ENCODE measurements at places on chromosomes 5 and 9. TPM values are rescaled to one million over a fixed set of nuclear protein-coding genes. Genes with fewer than 3 reads are reported as not detected.
A peak's percentile ranks its signal among the peaks of the same experiment; 100 is the strongest.

- H3K4me3 ChIP-seq = no peak overlapping the region
- no peaks in the 10 kb centered on the region for H3K27me3 ChIP-seq
- no peak for DNase-seq
- no peak overlapping the region for H3K27ac ChIP-seq
- no peaks in the 10 kb centered on the region for H3K36me3 ChIP-seq
Measured at GRCh38 chr5:93273176-93273575, 307.8 kb downstream of the NR2F1-AS1 start.

DNA sequence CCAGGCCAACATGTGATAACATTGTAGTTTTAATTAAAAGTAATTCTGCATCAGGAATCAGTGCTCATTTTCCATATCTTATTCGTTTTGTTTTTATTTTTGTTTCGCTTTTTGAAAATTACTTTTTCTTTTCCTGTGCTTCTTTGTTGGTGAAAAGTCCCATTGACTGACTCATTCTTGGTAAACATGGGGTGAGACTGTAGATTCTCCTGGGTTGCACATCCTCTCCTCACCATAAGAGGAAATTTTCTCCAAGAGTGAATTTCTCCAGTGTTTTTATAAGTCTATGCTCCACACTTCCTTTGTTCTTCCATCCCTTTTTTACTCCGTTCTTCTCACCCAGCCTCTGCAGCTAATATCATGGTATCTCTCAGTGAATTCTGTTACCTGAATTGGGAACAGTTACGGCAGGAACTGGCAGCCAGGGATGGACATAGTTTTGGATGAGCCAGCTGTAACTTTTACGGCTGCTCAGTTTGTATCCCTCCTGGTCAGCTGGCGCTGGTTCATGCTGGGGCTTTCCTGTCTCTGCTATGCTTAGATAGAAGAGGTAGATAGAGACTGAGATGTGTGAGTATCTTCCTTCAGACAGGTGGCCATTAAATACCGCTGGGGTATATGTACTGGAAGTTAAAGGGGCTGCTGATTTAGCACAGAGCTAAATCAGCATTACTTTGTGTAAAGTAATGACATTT lies 80.0 kb downstream of the MAN2A1 start:
- no peak overlapping the region for H3K4me3 ChIP-seq
- no peak overlapping the region for H3K27ac ChIP-seq
- peaks cover 41% of the 10 kb centered on the region for H3K36me3 ChIP-seq

The FEM1C gene
- total RNA-seq = 16.6 TPM

- no peak overlapping the region for H3K27ac ChIP-seq
- H3K36me3 ChIP-seq = peaks cover 1% of the 10 kb centered on the region
Measured at GRCh38 chr9:134436911-134437310, 110.7 kb downstream of the RXRA start.

The SLC46A2 gene
- total RNA-seq = not detected

GRCh38 chr9:117013440-117013995 lies 326.4 kb downstream of the TRIM32 start:
- no peaks in the 10 kb centered on the region for H3K4me1 ChIP-seq
- H3K4me3 ChIP-seq = no peak overlapping the region
- H3K27ac ChIP-seq = no peak overlapping the region
- no peaks in the 10 kb centered on the region for H3K27me3 ChIP-seq

DNA sequence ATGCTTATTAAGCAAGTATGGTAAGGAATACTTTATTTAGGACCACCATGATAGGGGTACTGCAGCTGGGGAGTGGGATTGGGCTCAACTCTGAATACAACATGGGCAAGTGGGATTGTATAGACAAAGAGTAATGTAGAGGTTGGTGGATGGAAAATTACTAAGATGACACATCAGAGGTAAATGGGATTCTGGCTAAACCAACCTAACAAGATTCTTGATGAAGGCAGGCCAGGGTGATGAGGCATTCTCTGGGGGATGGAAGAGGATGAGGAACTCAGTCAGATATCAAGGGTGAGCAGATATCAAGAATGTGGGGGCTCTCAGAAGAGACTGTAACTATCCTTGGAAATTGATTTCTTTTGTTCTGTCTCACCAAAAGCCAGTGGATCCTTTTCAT lies 107.2 kb downstream of the NMUR2 start:
- H3K4me1 ChIP-seq = no peaks in the 10 kb centered on the region
- DNase-seq = no peak
- no peak overlapping the region for H3K27ac ChIP-seq
- H3K36me3 ChIP-seq = no peaks in the 10 kb centered on the region

GRCh38 chr9:136531186-136531903 lies 14.5 kb downstream of the NOTCH1 start:
- H3K27ac ChIP-seq = peak overlapping the region; percentile 55
- peaks cover 7% of the 10 kb centered on the region for H3K36me3 ChIP-seq
- H3K4me3 ChIP-seq = no peak overlapping the region
- H3K4me1 ChIP-seq = peaks cover 39% of the 10 kb centered on the region

DNA sequence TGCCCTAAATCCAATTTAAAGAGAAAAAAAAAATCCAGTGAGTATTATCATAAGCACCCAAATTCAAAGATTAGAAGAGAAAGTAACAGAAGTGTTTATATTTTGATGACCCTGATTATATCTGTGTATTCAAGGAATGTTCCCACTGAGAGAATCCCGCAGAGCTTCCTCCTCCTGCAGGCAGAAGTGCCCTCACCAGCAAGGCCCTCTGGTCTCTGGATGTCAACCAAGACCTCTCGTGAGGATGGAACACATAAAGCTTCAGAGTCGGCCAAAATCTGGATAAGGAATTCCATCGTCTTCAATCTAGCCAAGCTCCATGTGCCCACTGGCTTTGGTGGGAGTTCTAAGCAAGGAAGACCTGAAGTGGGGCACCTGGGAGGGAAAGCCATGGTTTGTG lies 18.1 kb downstream of the PTCH1 start:
- H3K27ac ChIP-seq = no peak overlapping the region
- no peak overlapping the region for H3K4me3 ChIP-seq
- no peak for DNase-seq
- peaks cover 59% of the 10 kb centered on the region for H3K4me1 ChIP-seq
- no peaks in the 10 kb centered on the region for H3K36me3 ChIP-seq
- peaks cover 7% of the 10 kb centered on the region for H3K27me3 ChIP-seq

DNA sequence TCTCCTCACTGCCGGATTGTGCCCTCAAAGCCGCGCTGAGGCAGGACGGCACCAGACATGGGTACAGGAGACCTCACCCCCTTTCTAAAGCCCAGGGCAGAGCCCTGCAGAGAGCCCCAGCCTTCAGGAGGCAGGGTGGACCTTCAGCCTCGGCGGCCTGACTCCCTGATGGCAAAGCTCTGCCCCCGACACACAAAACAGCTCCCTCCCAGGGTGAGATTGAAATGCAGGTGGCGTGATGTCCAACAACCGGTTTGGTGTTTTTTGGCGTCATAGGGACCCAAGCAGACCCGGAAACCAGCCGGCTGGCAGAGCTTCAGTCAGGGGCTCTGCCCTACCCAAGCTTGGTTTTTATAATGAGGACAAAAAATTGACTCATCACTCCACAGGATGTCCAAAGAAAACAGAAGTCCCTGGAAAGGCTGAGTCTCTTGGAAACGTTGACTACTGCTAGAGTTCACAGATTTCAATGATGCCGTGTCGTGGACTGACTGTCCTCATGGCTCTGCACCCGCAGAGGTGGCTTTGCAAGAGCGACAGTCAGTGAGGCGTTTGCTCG lies 275.2 kb upstream of the IRX1 start:
- H3K4me1 ChIP-seq = no peaks in the 10 kb centered on the region
- no peak overlapping the region for H3K4me3 ChIP-seq
- DNase-seq = no peak
- no peaks in the 10 kb centered on the region for H3K27me3 ChIP-seq
- H3K27ac ChIP-seq = no peak overlapping the region

The NUP214 gene
- total RNA-seq = 58.3 TPM

The PCDHA12 gene
- total RNA-seq = not detected

DNA sequence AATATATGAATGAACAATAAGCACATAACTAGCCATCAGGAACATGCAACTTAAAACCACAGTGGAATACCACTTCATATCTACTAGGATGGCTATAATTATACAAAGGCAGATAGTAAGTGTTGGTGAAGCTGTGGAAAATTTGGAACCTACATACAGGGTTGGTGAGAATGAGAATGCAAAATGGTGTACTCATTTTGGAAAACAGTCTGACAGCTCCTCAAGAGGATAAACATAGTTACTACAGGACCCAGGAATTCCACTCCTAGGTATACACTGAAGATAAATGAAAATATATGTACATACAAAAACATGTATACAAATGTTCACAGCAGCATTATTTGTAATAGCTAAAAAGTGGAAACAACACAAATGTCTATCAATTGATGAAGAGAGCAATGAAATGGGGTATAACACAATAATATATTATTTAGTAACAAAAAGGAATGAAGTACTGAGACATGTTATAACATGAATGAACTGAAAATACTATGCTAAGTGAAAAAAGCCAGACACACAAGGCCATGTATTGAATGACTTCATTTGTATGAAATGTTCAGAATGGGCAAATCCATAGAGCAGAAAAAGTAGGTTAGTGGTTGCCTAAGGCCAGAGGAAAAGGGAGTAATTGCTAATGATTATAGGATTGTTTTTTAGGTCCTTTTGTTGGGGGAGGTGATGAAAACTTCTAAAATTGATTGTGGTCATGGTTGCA lies 31.2 kb upstream of the CDK5RAP2 start:
- H3K27ac ChIP-seq = no peak overlapping the region
- no peak for DNase-seq
- no peaks in the 10 kb centered on the region for H3K4me1 ChIP-seq
- H3K36me3 ChIP-seq = no peaks in the 10 kb centered on the region

DNA sequence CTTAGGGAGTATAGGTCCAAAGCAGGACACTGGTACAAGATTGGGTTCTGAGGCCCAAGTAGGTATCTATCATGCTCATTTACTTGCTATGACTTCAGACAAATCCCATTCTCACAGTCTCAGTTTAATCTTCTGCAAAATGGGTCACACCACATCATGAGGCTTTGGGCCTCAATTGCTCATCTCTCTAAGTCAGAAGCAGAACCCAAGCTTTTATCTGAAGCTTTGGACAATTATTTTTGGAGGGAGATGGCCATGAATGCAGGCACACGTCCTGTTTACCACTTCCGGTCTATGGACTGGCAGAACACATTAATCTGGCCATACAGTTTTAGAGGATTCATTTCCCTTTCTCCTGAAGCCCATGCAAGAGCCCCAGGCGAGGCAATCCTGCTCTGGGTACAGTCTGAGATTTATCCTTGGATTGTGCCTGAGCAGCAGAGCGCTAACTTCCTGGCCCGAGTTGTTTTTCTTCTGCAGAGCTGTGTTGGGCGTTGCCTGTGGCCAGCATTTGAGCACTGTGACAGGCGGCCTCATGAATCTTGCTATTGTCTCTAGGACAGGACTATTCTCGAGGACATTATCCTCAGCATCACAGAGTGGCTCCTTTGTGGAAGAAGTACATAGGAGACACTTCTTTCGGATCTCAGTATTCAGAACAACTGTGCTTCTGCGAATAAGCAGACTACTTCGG lies 16.1 kb downstream of the SLC22A4 start:
- H3K4me3 ChIP-seq = no peak overlapping the region
- no peaks in the 10 kb centered on the region for H3K4me1 ChIP-seq
- peaks cover 3% of the 10 kb centered on the region for H3K36me3 ChIP-seq
- H3K27ac ChIP-seq = no peak overlapping the region
- no peak for DNase-seq

The SPATA31C1 gene
- not detected for total RNA-seq

The IL31RA gene
- total RNA-seq = not detected

The FOXD4 gene
- not detected for total RNA-seq

DNA sequence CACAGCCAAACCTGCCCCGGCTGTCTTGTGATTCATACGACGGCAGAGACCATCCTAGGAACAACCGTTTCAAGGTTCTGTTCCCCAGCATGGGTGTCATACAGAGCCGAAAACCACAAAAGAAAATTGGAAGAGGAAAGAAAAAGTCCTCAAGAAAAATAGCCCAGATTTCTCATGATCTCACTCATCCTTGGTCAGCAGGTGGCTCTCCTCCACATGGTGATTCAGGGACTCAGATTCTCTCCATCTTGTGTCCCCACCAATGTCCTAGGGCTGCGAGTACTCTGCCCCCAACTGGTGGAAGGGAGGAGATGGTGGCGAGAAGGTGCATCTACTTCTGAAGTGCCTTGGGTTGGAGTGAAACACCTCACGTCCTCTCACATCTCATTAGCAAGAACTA lies 25.6 kb downstream of the PDZD2 start:
- no peak overlapping the region for H3K27ac ChIP-seq
- H3K4me1 ChIP-seq = no peaks in the 10 kb centered on the region
- no peak overlapping the region for H3K4me3 ChIP-seq
- no peak for DNase-seq
- H3K27me3 ChIP-seq = peaks cover 2% of the 10 kb centered on the region

DNA sequence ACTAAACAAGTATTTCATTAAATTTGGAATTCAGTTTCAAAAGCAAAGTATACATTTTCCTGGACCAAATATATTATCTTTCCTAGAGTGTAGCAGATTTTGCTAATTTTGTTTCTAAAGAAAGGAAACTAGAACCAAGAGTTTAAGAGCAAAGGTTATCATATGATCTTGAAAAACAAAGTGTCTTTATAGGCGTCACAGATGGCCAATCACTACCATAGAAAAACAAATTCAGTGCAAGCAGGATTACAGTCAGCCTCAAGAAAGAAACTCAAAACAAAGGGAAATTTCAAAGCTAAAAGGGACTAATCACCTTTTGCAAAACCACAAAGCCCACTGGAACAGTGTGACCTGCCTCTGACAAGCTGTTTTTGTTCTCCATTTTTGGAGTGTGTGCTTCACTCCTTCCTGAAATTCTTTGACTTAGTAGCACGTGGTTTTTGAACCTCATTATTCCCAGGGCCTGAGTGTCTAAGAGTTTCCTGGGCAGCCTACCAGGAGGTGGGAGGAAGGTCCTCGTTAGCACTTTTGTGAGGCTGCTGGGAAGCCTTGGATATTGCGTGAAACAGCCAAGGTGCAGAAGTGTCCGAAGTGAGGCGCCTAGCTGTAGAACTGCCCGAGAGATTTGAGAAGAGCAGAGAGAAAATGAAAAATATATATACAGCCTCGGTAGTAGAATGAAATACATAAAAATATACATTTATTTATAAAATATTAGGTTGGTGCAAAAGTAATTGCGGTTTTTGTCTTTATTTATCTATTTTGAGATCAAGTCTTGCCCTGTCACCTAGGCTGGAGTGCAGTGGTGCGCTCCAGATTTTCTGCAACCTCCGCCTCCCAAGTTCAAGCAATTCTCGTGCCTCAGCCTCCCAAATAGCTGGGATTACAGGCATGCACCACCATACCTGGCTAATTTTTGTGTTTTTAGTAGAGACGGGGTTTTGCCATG lies 246.1 kb downstream of the MARCHF11 start:
- DNase-seq = no peak
- no peaks in the 10 kb centered on the region for H3K36me3 ChIP-seq
- no peak overlapping the region for H3K4me3 ChIP-seq
- no peak overlapping the region for H3K27ac ChIP-seq
- H3K4me1 ChIP-seq = no peaks in the 10 kb centered on the region
- H3K27me3 ChIP-seq = no peaks in the 10 kb centered on the region

GRCh38 chr5:96440185-96440538 lies 7.1 kb upstream of the PCSK1 start:
- H3K4me1 ChIP-seq = peaks cover 6% of the 10 kb centered on the region
- peaks cover 27% of the 10 kb centered on the region for H3K27me3 ChIP-seq
- no peak overlapping the region for H3K27ac ChIP-seq
- no peak for DNase-seq

Measured in activated CD8-positive, alpha-beta T cell treated with anti-CD3 and anti-CD28 coated beads for 36 hours (primary cell).